Hematopoietic multipotent progenitor cell (in vitro differentiated cells): ENCODE measurements at places on chromosomes 4 and X. TPM values are rescaled to one million over a fixed set of nuclear protein-coding genes. Genes with fewer than 3 reads are reported as not detected.

The CT45A1 gene
- not detected for total RNA-seq

The LEF1 gene
- total RNA-seq, result 4.3 TPM

The DMP1 gene
- total RNA-seq, result not detected

The PCSK1N gene
- total RNA-seq, result 1.1 TPM

The GPR173 gene
- 5.4 TPM for total RNA-seq

The NXF3 gene
- total RNA-seq, result under 0.01 TPM
